Stimulated activated CD4-positive, alpha-beta T cell treated with anti-CD3 and anti-CD28 coated beads, Interleukin-2, amount 100 ng/mL, for 24 hours (primary cell): ENCODE measurements at places on chromosomes 16 and 17.
A peak's percentile ranks its signal among the peaks of the same experiment; 100 is the strongest.

GRCh38 chr16:49697631-49698452, 158.1 kb downstream of the ZNF423 start:
- no peak for DNase-seq

DNA sequence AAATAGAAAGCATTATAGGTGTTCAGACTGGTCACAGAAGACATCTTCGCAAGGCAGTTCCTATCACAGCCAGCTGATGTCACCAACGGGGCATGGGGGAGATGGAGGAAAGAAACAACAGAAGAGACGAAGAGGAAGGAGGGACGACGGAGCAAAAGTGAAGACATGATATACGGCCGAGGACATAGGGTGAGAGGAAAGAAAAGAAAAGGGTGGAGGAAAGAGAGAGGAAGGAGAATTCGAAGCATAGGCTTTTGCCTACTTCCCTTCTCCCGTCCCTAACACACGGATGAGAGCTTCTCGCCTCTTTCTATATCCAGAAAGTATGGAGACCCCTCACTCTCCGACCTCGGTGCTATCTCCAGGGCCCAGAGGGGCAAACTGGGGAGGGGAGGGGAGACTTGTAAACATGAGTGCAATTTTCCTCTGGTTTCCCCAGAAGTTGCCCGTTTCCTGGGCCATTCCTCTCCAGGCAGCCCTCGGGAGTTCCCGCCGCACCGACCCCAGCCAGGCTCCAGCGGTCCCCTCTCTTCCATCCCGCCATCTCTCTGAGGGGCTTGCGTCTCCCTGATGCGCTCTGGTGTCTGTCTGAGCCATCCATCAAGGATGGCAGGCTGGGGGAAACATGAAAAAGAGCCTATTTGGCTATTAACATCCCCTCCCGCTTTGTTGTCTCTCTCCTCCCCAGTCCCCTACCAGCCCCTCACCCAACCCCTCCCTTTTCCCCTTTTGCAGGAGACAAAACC, 26.0 kb downstream of the COPZ2 start:
- peak; percentile 52 for DNase-seq

DNA sequence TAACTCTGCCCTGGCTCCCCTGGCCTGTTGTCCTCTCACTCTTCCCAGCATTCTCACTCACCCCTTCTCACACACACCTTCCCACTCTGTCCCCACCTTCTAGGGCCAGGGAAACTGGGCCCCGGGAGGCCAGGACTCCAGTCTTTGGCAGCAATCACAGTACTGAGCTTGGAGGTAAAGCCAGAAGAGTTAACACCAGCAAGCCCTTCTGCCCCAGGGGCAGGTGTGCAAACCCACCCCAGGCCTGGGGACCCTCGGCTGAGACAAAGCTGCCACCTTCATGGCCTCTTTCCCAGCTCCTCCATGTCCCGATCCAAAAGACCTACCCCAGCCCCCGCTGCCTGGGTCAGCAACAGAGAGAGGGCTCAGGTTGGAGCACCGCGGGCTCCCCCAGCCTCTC, 36.9 kb upstream of the MLKL start:
- no peak for DNase-seq

DNA sequence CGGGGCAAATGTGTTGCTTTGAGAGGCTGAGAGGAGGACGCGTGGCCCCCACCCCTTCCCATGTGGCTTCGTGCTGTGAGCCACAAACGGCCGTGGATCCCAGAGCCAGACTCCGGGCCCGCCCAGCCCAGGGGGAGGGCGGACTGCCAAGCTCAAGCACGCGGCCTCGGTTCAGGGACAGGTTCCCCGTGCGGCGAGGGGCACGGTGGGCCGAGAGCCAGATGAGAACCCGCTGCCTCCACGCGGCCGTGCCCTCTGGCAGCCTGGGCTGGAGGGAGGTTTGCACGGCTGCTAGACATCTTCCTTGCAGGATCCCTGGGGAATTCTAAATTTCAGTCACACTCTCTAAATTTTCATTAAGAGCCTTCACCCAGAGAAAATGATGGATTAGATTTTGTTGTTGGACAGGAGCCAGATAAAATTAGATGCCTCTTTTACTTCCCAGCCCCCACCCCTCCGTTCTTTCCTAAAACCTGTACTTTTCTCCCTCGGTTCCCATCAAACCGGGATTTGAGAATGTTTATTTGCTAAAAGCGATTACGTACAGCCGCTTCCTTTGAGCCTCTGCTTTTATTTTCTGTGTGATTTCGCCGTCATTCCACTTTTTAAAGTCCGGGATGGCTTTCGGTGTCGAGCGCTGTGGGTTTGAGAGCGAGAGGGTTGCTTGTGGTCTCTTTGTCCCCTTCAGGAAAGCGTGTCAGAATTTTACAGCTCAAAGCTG, 25.0 kb upstream of the GNG13 start:
- no peak for DNase-seq

DNA sequence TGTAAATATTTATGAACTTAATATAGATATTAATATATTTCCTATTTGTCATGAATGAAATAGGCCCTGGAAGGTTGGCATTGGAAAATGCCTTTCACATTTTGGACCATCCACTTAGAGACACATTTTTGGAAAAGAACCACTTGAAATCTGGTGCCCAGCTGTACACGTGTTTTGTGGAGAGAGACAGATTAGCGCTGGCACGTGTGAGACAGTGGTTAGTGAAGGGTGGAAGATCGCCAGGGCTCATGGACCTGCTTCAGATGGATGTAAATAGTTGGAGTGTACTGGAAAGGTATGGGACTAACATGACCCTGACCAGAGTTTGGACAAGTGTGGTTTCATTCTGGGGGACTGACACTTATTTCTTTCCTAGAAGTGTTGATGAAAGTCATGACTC, 222.9 kb downstream of the PRKCA start:
- DNase-seq = no peak

DNA sequence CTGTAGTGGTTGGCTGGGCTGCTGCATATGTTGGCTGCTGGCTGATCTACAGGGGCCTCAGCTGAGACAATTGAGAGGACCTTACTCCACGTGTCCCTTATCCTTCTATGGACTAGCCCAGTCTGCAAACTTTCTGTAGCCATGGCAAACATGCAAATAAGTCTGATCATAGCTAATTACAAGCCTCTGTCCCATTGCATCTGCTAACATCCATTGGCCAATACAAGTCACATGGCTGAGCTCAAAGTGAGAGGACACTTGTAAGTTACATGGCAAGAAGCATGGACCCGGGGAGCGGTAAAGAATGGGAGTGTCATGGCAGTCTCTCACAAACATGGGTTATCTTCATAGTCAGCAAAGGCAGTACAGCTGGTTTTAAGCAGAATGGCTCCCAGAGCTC, 11.6 kb upstream of the IL4R start:
- no peak for DNase-seq

- DNase-seq = no peak
Measured at GRCh38 chr16:50802000-50802399, 60.1 kb downstream of the CYLD start.

DNA sequence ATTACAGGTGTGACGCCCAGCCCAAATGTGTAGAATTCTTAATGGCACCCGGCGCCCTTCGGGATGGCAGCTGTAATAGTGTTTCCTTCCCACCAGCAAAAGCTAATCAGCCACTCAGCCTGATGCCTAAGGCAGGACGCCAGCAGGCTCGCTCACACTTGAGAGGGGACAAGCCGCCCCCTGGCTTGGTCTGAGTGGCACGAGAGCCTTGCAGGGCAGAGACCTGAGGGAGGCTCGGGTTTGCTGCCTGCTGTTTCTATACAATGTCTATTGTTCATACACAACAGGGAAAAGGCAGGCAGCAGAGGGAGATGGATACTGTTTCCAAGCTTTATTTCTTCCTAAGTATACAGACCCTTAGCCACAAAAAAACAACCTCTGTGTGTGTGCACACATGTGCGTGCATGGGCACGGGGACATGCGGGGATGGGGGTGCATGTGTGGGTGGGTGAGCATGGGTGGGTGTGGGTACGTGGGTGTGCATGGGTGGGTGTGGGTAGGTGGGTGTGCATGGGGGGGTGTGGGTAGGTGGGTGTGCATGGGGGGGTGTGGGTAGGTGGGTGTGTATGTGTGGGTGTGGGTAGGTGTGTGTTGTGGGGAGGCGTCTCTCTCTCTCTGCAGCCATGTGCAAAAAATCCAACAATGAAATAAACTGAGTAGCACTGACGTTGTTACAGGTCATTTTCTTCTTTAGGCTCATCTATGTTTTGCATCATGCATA, 10.0 kb downstream of the SLC38A8 start:
- DNase-seq = no peak

DNA sequence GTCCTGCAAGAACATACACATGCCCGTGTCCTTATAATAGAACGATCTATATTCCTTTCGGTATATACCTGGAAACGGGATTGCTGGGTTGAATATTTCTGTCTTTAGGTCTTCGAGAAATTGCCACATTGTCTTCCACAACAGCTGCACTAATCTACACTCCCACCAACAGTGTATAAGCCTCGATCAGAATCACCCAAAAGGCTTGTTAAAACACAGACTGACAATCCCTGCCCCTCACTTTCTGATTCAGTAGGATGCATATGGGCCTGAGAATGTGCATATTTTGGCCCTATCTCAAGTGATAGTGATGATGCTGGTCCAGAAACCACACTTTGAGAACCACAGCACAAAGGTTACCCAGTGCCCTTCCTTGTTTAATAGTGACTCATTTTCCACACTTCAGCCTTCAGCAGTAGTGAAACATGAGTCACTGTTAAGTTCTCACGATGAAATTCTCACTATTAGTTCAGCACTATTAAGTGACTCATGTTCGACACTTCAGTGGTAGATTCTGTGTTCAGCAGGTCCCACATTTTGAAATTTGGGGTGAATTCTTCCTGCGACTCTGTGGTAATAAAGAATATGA, 215.6 kb downstream of the GRIN2A start:
- no peak for DNase-seq

DNA sequence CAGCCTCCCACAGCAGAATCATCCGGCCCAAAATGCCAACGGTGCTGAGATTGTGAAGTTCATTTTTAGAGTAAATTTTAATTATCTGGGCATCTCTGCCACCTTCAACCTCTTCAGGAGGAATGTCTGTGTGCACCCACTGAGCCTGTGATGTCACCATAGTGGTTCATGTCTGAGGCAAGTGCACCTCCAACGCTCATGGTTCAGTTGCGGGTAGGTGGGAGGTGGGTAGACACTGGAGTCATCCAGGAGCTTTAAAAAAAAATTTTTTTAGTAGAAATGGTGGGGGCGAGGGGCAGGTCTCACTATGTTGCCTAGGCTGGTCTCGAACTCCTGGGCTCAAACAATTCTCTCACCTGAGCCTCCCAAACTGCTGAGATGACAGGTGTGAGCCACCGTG, 1.9 kb downstream of the FLYWCH1 start:
- no peak for DNase-seq

GRCh38 chr17:14196377-14196997, 40.2 kb downstream of the CDRT15 start:
- DNase-seq = no peak

GRCh38 chr17:46010597-46011186, 11.6 kb downstream of the STH start:
- no peak for DNase-seq

DNA sequence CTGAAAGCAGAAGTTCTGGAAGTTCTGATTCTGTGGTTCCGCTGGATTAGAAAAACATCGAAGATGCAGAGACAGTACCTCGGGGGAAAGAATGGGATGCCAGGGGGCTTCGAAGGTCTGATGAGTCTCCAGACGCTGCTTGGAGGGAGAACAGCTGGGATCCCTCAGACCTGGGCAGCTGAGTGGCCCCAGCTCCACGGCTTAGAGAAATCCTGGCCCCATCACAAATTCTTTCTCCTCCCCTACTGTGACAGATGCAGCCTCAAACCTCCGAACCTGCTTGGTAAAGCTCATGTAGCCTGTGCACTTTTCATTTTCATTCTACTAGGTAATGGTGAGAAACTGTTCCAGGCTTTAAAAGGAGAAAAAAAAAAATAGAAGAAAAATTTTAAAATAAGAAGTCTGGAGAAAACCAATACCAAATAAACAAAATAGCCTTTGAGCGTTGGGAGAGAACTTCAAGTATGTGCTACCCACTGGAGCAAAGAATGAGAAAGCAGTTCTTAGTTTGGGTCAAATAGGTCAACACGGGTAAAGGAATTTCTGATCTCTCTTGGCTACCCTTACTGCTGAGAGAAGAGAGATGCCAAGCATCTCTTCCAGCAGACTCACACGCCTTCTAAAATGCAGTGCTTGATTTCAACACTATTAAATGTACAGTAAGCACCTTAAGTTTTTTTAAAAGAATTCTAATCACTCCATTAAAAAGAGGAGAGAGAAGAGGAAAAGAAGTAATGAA, 19.9 kb downstream of the MAF start:
- no peak for DNase-seq

- no peak for DNase-seq
Measured at GRCh38 chr16:69049146-69049545, 56.3 kb upstream of the HAS3 start.

GRCh38 chr17:40266882-40267281, 20.8 kb upstream of the CDC6 start:
- DNase-seq = no peak

DNA sequence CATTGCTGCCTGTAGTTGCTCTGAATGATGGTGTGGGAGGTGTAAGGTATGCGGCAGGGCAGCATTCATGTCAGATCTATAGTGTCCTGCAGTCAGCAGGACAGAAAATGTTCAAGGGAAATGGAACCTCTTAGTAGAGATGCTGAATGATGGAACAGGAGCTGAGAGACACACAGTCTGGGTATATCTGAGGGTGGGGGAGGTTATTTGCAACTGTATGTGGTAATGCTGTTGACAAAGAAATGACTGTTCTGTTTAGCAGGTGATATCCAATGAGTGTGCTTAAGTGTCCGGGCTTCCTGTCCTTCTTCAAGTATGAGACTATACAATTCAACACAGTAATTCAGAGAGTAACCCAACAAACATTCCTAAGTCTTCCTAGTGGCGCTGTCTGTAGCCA, 46.6 kb downstream of the STH start:
- DNase-seq = no peak

DNA sequence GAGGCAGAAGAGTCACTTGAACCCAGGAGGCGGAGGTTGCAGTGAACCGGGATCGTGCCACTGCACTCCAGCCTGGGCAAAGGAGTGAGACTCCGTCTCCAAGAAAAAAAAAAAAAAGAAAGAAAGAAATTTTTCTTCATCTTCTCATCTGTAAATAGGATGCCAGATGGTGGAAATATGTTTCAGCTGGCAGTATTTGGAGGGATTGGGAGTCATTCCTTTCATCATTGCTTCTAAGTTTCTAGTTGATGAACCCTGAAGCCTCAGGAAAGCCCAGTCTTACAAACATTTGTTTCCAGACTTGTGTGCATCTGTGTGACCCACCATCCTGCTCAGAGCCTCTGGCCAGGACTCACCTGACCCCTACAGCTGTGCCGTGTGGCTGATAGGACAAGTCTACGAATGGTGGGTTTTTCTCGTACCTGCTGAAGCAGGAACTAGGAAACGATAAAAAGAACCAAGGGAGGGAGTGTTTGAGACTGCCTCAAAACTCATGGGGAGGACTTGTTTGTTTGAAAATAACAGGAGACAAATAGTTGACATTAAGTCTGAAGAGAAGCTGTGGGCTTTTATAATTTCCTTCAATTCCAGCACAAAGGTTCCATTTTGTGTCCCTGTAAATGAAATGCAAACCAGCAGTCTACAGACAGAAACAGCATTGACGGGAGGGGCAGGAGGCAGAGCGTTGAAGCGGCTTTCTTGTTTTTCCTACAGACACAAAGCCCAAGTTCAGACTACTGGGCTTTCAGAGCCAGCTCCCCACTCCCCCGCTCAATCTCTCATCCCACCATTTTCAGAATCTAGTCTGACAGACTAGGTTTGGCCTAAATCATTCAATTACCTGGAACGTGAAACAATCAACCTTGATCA, 24.9 kb downstream of the CDRT4 start:
- no peak for DNase-seq

GRCh38 chr16:71327720-71328119, 30.8 kb upstream of the CALB2 start:
- no peak for DNase-seq

GRCh38 chr16:85250147-85250463, 137.8 kb upstream of the CIBAR2 start:
- no peak for DNase-seq
